WERI-Rb-1 (cell line): ENCODE measurements at places on chromosomes 12 and 14.

GRCh38 chr12:128323145-128323920 is 56.4 kb downstream of the TMEM132C start:
- peak; percentile 89 for DNase-seq

DNA sequence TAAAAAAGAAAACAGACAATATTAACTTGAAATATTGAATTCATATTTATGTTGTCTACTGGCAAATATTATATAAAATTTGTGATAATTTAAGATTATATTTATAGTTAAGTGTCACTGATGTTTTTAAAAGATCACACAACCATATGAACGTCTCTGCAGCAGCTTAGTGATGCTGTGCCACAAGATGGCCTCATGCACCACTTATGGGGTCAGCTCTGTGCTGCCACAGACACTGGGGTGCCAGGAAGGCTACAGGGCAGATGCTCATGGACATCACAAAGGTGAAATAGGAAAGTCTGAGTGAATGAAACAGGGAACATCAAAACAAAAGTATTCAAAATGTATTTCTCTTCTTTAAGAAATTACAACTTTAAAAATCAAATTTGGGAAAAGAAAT is 13.1 kb downstream of the ATXN3 start:
- peak; percentile 23 for DNase-seq

- no peak for DNase-seq
These were observed 17.8 kb upstream of the HIF1A start for GRCh38 chr14:61677479-61677878.

GRCh38 chr12:57549909-57550640 is at the start of gene KIF5A:
Gene KIF5A (plus strand): TSS chr12:57550044. CDS start chr12:57550272, 228 bp downstream.
- DNase-seq: peak; percentile 69

- no peak for DNase-seq
These were observed 10.2 kb upstream of the DHRS7 start for GRCh38 chr14:60175255-60175902.

- peak; percentile 43 for DNase-seq
These were observed 56.2 kb downstream of the FNTB start for GRCh38 chr14:65042731-65043372.

DNA sequence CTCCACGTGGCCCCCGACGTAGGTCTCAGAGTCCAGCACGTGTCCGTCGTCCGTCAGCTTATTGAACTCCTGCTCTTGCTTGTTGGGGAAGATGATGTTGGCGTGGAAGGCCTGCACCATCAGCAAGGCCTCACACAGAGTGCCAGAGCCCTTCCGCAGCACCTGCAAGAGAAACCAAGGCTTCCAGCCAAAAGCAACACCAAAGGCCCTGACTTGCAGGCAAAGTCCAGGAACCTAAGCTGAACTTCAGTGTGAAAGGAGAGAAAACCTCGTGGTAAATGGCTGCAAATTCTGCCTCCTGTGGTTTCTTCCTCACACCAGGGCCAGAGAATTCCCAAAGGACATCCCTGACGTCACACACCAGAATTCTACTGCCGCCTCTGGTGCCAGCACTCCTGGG is 14.5 kb downstream of the POLE start:
- DNase-seq: no peak

DNA sequence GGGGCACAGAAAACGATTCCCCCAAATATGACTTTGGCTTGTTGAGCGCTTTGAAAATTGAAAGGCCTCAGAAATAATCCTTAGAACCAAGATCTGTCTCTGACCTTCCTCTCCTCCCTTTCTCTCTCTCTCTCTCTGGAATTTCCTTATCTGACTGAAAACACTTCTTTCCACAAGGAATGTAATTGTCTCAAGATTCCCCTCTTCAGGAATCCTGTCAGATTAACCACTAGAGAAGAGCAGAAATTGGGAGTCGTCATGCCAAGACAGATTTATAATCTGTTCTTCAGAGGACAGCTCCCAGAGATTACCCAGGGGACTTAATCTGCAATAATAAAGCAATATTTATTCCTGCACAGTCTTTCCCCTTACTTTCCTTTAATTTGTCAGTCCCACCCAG is 317.6 kb downstream of the ACSS3 start:
- no peak for DNase-seq

DNA sequence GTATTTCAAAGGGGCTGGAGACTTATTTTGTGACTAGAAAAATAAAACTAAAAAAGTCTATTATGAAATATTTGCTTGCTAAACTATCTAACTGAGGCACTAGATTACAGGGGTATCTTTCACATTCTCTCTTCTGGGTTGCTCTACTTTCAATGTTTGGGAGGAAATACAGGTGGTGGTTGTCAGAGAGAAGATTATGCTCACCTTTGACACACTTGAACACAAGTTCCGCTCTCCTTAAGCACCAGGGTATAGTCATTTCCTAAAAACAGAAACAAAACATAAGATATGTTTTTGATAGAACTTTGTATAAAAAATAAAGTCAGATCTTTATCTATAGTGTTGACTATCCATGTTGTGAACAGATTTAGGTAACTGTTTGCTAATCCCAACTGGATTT is 45.4 kb upstream of the FGF6 start:
- DNase-seq: no peak

DNA sequence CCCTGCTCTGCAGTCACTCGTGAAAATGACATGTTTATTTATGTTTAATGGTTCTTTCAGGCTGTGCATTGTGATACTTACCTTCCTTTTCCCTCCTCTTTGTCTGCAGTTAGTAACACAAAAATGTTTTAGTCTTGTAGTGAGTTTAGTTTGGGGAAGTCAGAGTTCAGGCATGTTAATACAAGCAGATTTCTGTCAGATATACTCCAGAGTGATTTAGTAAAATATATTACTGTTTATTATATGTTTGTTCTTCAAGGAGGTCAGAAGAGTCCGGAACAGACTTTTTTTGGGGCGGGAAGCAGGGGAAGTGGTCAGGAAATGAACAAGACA is 28.7 kb downstream of the MSRB3 start:
- no peak for DNase-seq

DNA sequence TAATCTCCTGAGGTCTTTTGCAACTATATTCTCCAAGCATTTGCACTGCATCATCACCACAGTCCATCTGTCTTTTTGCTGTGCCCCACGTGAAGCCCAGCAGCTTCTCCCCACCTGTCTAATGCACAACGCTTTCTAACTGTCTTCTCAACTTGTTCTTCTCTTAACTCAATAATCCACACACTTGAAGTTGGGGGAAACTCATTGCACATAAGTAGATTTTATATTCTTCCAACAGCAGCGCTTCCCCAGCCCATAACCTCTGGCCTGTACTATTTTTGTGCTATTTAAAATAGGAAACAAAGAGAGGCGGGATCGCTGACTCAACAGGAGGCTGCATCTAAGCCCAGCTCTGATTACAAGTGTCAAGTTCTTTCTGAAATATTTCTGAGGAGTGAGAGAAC is 226.7 kb downstream of the GXYLT1 start:
- DNase-seq: peak; percentile 41

DNA sequence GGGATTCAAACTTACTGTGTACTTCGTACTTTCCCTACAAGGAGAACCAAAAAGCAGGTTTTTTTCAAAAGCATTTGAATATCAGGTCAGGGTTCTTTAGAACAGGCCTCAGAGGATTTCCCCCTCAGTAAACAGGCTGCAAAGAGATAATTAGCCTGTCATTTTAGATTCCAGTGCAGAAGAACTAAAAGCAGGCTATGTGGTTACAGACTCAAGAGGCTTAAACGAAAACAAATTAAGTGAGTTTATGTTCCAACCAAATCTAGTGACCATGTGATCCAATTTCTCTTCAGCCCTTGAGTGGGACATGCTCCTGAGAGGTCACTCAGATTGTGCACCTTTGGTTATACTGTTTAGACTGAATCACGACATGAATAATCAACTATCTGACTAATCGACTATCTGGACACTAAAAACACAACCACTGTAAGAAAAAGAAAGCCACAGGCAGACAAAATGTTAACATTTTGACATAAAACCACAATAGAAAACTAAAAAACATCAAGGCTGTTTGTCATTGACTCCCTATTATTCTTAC is 4.5 kb downstream of the TMED8 start:
- DNase-seq: no peak

DNA sequence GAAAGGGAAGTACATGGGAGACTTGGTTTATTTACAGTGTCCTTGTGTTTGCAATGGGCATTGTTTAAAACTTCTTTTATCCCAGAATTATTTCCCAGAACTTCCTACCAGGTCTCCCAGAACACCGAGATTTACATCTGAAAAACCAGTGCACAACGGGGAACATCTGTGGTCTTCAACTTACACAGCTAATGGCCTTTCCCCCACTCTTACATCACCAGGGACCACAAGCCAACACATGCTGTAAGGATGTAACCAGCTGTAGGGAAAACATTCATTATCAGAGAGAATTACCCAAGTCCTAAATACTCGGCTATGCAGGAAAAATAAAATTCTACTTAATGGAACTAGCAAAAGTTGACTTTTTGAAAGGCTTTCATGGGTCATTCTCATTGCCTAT is 267.6 kb downstream of the DUSP6 start:
- no peak for DNase-seq

GRCh38 chr12:29771165-29771564 is 12.6 kb downstream of the TMTC1 start:
- DNase-seq: no peak

DNA sequence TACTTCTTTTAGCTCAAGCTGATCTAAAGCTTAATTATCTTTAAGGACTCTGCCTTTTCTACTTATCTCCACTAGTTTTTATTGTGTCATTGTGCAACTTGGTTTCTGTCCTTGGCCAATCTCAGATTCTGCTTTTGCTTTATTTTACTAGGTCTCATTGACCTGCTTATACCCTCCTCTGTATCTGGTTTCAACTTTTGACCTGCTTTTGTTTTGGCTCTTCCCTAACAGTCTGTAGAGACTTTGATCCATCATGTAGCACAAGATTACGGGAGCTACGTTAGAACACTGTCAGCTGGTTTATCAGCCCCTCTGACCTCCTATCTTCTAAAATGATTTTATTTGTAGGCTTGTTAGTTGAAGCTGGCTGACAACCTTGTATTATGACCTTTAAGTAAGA is 43.6 kb downstream of the ZCRB1 start:
- no peak for DNase-seq

DNA sequence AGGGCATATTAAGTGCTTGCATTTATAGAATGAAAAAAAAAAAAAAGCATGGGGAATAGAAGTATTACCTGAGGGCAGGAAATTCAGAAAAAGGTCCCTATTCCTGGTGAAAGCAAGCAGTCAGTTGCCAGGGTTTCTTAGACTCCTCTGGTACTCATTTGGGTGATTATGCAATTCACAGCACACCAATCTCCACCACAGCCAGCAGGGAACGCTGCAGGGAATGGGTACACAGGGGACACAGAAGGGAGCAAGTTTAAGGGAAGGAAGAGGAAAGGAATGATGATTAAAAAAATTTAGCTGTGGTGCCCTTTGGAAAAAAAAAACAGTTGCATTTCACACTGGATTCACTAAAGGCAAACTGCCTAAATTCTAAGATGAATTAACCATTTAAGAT is 14.2 kb downstream of the BLTP3B start:
- no peak for DNase-seq

DNA sequence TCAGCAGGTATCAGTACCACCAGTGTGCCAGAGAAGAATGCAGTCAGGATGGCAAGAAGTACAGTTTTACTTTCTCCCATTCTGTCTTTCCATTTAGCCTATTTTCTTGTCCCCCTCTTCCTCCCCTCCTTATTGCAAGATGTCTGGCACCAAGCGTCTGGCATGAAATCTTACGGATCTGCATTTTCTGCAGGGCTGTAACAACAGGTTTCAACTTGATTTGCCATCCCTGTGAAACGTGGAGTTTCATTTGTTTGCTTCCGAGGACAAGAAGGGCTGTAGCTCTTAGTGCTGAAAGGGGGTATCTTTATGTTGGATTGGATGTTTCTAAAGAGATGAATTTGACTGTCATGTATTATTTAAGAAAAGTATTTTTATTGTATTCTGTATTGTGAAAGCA is 1110.6 kb downstream of the BCL11B start:
- no peak for DNase-seq

DNA sequence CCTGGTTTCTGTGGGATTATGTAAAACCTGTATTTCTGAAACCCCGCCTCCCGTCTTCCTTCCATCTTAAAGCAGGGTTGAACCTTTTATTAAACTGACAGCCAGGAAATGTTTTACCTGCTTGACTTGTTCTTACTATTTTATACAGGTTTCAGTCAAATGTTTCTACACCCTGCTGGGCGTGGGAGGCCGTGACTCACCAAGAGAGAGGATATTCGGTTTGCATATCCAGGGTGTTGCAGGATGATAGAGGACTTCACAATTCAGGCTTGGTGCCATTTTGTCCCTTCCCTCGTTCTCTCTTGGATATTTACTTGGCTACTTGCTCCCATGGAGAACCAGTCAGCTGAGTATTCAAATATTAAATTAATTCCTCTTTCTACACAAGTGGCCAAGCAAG is 69.7 kb downstream of the ARF6 start:
- no peak for DNase-seq

GRCh38 chr12:19530637-19531023 is 91.3 kb downstream of the AEBP2 start:
- DNase-seq: no peak

DNA sequence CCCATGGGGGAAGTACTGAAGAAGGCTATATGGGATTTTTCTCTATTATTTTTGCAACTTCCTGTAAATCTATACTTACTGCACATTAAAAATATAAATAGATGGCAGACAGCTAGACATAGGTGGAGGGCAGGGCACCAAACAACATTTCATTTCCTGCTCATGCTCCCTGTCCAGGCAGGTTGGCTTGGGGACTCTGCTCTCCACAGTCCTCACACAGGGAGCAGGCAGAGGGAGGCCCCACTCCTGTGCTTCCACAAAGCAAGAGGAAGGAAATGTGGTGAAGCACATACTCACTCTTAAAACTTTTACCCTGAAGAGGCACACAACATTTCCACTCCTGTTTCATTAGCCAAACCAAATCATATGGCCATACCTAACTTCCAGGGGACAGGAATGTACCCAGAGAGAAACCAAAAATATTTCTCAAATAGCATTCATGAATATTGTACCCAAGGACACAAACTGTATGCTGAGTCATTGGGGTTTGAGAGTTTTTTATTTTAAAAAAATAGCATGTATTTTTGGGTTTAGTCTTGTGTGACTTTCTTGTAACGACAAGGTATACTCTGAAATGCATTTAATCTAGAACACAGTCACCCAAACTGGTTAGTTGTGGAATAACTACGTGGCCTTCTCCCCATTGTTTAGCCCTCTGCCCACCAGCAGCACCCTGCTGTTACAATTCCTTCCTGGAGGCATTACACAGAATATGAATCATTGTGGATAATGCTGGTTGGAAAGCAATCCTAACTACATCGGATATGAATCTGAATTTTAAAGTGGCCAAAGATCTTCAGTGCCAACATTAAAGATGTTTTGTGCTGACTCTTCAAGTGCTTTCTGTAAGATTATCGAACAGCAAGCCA is 40.9 kb downstream of the RTN1 start:
- DNase-seq: no peak

DNA sequence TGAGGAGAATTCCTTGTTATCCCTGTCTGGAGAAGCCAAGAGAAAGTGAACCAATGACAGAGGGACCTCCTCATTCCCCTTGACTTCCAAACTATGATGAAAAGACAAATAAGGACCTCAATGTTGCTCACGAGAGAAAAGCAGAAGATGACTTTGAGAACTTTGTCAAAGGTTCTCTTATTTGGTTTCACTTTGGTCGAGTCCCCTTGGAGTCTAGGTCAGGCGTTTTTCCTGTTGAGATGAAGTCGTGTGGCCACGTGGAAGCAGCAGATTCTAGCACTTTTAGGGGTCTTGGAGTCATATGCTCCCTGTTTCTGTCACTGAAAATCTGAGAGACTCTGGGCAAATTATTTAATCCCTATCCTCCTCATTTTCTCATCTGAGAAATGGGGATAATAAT is 33.8 kb upstream of the COL2A1 start:
- DNase-seq: no peak
